ENCODE measurements at places on chromosomes 2 and 18.

GRCh38 chr2:217975626-217976025 lies 27.2 kb downstream of the TNS1 start:
- DNase-seq = no peak

DNA sequence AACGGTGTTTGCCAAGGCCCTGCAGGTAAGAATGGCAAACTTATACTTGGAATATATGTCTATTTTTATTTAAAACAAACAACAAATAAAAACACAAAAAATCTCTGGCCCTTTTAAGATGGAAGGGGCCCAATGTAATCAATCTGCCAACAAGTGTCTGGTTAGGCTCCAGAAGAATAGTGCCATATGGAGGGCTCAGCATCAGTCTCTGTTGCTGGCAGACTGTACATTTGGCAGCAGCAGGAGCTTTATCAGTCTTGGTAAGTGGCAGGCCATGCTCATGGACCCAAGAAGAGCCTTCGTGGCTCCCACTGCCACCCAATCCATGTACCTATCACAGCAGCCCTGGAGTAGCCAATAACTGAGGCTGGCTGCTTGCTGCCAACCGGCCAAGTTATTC lies 101.1 kb downstream of the GALNT3 start:
- DNase-seq = no peak

- no peak for DNase-seq
These were observed 1.2 kb downstream of the MRPL19 start for GRCh38 chr2:75647771-75648170.

DNA sequence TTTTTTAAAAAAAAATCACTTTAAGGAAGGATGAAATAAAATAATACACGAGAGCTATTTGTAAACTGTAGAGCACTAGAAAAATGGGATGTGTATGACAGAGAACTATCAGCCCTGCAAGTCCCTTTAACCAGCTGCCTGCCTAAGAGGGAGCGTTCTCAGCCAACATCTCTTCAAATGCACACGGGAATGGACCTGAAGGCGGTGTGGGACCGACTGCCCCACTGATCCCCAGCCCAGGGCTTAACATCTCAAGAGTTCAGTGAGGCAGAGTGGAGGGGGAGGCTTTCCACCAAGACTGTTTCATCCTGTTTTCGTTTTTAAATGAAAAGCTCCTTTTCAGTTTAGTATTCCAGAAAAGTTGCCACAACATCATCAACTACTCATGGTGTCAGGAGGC lies 2.2 kb downstream of the INPP4A start:
- no peak for DNase-seq

GRCh38 chr2:107529146-107529545 lies 297.5 kb upstream of the RGPD4 start:
- no peak for DNase-seq

DNA sequence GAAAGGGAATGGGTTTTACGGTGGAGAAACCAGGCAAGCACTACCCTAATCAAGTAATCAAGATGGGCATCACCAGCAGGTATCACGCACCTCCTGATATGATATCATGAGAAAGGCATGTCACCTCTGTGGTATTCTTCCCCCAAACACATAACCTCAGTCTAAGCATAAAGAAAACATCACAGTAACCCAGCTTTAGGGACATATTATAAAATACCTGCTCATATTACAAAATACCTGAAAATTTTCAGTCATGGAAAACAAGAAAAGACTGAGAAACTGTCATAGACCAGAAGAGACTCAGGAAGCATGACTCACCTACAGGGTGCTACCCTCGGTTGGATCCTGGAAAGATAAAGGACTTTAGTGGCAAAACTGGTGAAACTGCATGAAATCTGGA lies 30.5 kb downstream of the GCKR start:
- no peak for DNase-seq

- DNase-seq = no peak
These were observed 118.0 kb downstream of the MIB1 start for GRCh38 chr18:21858544-21858943.

DNA sequence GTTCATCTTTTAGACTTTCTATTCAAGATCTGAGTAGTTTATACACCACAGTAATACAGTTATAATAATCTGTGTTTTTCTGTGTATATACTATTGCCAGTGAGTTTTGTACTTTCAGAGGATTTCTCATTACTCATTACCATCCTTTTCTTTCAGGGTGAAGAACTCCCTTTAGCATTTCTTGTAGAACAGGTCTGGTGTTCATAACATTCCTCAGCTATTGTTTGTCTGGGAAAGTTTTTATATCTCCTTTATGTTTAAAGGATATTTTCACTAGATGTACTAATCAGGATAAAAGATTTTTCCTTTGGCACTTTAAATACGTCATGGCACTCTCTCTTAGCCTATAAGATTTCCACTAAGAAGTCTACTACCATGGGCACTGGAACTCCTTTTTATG lies 705.5 kb downstream of the SLC4A3 start:
- DNase-seq = no peak

DNA sequence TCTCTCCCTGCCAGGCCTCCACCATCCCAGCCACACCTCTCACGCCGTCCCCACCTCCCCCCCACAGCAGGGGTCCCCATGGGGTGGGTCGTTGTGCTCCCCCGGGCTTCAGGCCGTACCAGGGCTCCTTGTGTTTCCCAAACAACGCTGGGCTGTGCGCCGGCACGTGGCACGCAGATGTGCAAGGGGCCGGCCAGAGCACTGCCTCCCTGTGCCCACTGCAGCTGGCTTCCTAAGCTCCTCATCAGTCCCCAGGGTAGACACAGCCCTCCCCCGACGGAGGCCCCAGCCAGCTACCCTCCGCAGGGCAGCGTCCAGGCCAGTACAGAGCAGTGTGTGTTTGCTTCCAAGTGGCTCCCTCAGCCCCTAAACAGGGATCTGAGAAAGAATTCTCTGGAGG lies 34.0 kb downstream of the BIN1 start:
- DNase-seq = no peak

- DNase-seq = no peak
These were observed 13.4 kb downstream of the CNOT9 start for GRCh38 chr2:218582076-218582475.

GRCh38 chr2:17483496-17483895 lies 34.7 kb downstream of the RAD51AP2 start:
- DNase-seq = no peak

GRCh38 chr2:207253666-207254345 lies 88.1 kb upstream of the KLF7 start:
- DNase-seq = no peak

- no peak for DNase-seq
These were observed 198.3 kb upstream of the SLC35G4 start for GRCh38 chr18:11411048-11411447.

- DNase-seq = no peak
These were observed 31.5 kb upstream of the SMAD7 start for GRCh38 chr18:48982266-48982665.

- DNase-seq = no peak
These were observed 94.3 kb upstream of the TEX51 start for GRCh38 chr2:126804347-126804746.

DNA sequence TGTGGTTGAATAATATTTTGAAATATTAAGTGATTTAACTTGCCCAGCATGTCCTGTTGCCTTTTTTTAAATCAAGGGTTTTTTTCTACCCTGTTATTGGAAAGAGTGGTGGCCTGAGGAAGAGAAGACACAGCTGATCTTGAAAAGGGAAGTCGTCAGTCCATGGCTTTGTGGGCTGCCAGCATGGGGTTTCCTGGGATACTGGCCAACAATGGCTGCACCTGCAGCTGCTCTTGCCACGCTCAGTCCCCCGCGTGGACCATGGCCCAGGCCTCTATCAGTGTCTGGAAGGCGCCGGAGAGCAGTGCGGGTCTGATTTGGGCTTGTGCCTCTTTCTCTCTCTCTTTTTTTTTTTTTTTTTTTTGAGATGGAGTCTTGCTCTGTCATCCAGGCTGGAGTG lies 99.3 kb downstream of the ASB1 start:
- no peak for DNase-seq

DNA sequence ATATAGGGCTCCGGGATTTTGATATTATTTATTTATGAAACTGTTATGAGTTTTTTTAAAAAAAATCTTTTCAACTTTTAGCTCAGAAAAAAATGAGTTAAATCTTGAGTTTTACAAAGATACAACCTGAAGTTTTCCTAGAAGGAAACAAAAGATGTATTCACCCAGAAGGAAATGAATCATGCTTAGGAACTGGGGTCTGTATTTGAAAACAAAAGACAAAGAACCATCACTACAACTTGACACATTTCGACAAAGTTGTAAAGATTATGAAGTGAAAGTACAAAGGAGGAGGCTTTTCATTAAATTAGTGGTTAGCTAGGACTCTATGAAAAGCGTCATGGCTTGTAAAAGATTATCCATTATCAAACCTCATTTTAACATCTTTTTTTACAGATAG lies 143.3 kb downstream of the PDE1A start:
- no peak for DNase-seq

DNA sequence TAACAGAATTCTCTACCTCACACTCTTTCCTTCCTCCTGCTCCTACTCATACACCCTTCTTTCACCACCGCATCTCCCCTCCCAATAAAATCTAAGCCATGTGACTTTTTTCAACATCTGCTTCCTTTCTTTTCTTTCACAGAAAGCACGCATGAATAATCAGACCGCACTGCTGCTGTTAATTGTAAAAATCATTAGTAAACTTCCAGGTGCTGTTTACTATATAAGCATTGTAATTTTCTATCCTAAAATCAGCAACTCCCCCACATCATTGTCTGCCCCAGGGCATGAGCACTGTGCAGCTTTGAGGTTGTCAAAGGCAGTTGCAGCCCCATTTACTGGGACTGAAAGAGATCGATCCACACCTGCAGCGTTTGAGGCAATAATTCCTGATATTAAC lies 782.6 kb upstream of the ID2 start:
- DNase-seq = no peak

GRCh38 chr2:133682347-133682746 lies 114.1 kb upstream of the NCKAP5 start:
- DNase-seq = no peak

GRCh38 chr2:70069049-70069448 lies 18.2 kb upstream of the PCBP1 start:
- DNase-seq = no peak

- DNase-seq = no peak
These were observed 172.9 kb downstream of the NDUFA10 start for GRCh38 chr2:239852272-239852671.

DNA sequence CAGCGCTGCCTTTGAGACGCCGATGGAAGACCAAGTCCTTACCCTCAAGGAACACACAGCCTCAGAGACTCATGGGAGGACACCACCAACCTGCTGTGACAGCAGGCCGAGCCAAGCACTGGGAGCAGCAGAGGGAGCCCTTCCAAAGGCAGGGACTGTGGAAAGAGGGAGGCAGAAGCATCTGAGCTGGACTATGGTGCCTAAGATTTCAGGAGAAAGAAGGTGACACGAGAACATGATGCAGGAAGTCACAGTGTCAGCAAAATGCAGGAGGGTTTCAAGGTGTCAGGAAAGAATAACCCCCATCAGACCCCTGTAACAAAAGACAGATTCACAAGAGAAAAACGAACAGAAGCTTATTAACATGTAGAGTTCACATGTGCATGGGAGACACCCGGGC lies 24.2 kb upstream of the COX7A2L start:
- peak; percentile 54 for DNase-seq

- DNase-seq = no peak
These were observed 139.3 kb upstream of the CTDP1 start for GRCh38 chr18:79540161-79540903.

- DNase-seq = no peak
These were observed 78.5 kb downstream of the PRKCE start for GRCh38 chr2:45729753-45730512.

All from WTC11 (cell line).